ENCODE measurements at places on chromosomes 11 and 22.
A peak's percentile ranks its signal among the peaks of the same experiment; 100 is the strongest.

GRCh38 chr22:21457023-21457787, 10.0 kb upstream of the TMEM191C start:
- no peak for DNase-seq

GRCh38 chr11:124415356-124415923, 9.2 kb downstream of the OR8B4 start:
- DNase-seq, result no peak

- no peak for DNase-seq
Measured at GRCh38 chr11:66604155-66604554, 11.2 kb downstream of the CCS start.

DNA sequence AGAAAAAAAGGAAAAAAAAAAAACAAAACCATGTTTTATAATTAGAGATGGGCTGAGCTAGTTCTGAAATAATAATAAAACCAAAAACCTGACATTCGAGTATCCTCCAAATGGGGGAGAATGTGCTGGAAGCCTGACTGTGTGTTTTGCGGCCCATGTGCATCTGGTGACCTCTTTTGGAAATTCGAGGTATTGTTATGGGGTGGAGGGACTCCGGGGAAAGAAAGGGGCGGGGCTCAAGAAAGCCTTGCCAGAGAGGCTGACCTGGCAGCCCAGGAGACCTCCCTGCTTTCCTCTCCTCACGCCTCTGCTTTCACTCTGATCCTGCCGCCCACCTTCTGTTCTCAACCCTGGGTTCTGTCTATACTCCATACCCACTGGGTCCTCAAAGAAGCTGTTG, 72.9 kb downstream of the CTTN start:
- peak; percentile 33 for DNase-seq

GRCh38 chr11:126707498-126707897, 293.1 kb downstream of the KIRREL3 start:
- DNase-seq, result no peak

GRCh38 chr11:10522276-10522675, 18.7 kb downstream of the RNF141 start:
- DNase-seq, result no peak

DNA sequence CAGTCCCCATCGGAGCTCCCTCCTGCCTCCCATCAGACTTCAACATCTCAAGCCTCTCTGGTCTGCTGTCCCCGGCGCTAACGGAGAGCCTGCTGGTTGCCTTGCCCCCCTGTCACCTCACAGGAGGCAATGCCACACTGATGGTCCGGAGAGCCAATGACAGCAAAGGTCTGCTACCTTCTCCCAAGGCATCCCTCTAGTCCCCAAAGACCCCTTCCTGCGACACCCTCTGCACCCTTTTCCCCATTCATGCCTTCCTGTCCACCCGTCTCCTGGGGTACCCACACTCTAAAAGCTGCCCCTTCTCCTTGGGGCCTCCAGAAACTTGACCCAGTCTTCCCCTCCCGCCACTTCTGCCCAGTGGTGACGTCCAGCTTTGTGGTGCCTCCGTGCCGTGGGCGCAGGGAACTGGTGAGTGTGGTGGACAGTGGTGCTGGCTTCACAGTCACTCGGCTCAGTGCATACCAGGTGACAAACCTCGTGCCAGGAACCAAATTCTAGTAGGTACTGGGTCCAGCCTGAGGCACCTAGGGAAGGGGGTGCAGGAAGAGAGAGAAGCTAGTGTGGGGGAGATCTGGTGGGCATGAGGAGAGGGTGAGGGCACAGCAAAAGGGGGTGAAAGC, 860 bp downstream of the UPK2 start:
- no peak for DNase-seq

DNA sequence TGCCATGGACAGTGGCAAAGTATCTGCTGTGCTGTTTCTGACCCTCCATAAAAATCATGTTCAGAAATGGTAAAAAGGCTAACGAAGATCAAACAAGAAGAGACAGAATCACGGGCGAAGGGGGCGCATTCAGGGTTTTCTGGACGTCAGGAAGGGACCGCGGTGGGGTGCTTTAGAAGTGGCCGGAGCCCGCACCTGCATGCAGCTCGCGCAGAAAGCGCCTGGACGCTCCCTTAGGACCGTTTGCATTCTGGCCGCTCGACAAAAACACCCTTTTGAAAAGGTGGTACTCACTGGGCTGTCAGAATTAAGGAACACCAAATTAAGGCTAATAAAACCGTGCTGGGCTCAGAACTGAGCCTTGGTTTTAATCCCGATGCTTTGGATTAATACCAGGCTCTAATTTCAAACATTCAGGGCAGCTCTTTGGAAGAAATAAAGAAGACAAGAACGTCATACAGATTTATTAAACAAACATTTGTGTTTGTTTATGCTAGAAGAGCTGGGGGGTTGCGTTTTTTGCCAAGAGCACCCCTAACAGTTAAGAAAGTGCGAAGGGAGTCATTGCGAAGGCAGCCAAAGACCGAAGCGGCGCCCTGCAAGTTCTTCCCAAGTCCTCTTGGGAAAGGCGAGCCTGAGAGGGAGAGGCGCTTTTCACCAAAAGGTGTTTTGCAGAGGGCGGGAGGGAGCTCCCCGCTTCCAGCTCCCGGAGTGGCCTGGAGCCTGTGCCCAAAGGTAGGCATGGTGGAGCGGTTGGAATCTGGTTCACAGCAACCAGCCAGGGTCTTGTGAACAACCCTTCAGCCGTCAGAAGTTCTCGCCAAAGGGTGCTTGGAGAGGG, 47.7 kb upstream of the DBX1 start:
- no peak for DNase-seq

- no peak for DNase-seq
Measured at GRCh38 chr11:65291613-65292012, 23.1 kb upstream of the CDC42EP2 start.

- DNase-seq, result no peak
Measured at GRCh38 chr11:118610225-118610772, 2.9 kb downstream of the PHLDB1 start.

GRCh38 chr11:78281511-78281910, 92.8 kb downstream of the USP35 start:
- no peak for DNase-seq

Data from activated T-cell treated with anti-CD3 and anti-CD28 coated beads, Interleukin-2, amount 50 U/mL, for 48 hours (primary cell).